Posterior vena cava (tissue), 2 donors: ENCODE measurements at places on chromosomes 4 and X. TPM values are rescaled to one million over a fixed set of nuclear protein-coding genes. Genes with fewer than 3 reads are reported as not detected.

- no peak for DNase-seq
Measured at GRCh38 chrX:462853-463252, 76.1 kb upstream of the PPP2R3B start.

DNA sequence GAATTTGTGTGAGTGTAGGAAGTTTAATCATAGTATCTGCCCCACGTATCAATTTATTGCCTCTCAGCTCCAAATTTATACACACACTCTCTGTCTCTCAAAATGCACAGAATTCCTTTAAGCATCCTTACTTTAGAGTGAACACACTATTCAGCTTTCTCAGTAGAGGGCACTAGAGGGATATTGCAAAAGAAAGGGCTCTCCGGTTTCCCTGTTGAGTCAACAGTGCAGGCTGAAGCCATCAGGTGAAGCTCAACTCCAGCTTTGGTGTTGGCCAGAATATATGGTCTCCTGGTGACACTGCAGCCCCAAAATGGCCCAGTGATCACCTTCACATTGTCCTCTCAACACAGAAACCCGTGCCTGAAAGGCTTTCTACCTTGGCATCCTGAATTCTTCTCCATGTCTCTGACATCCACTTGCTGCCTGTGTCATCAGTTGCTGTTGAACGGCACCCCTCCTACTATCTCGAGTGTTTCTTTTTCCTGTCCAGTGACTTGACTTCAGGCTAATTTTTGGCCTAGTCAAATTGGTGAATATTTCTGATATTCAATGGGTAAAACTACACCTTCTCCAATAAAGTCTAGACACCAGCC, 670.5 kb downstream of the GABRG1 start:
- DNase-seq: no peak

GRCh38 chr4:164482758-164483157, 271.2 kb upstream of the SMIM31 start:
- DNase-seq: no peak

GRCh38 chr4:5340991-5341451, 289.7 kb downstream of the STK32B start:
- DNase-seq: no peak

GRCh38 chrX:41178201-41178600, 93.0 kb downstream of the USP9X start:
- no peak for DNase-seq

- DNase-seq: no peak
Measured at GRCh38 chrX:54076903-54077302, 32.6 kb upstream of the PHF8 start.

GRCh38 chr4:161704040-161704439, 459.8 kb downstream of the FSTL5 start:
- DNase-seq: no peak

DNA sequence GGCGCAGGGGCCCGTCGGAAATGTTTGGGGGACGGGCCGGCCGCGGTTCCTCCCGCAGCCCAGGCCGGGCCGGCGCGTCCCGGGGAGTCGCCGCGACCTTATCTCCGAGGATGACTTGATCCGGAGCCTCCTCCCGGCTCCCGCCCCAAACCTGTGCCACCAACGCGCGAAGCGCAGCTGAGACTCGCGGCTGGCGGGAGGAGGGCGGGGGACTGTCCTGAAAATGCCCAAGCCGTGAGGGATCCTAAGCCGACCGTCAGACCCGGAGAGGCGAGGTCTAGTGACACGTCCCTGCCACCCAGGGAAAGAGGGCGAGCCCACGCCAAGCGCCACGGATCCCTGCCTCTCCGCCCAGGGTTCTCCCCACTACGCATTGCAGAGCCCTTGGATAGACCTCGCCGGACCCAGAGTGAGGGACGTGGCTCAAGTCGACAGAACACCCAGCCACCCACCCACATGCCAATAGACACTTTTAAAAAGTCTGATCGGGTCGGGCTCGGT, 26.9 kb downstream of the UTP14A start:
- DNase-seq: peak; percentile 80

DNA sequence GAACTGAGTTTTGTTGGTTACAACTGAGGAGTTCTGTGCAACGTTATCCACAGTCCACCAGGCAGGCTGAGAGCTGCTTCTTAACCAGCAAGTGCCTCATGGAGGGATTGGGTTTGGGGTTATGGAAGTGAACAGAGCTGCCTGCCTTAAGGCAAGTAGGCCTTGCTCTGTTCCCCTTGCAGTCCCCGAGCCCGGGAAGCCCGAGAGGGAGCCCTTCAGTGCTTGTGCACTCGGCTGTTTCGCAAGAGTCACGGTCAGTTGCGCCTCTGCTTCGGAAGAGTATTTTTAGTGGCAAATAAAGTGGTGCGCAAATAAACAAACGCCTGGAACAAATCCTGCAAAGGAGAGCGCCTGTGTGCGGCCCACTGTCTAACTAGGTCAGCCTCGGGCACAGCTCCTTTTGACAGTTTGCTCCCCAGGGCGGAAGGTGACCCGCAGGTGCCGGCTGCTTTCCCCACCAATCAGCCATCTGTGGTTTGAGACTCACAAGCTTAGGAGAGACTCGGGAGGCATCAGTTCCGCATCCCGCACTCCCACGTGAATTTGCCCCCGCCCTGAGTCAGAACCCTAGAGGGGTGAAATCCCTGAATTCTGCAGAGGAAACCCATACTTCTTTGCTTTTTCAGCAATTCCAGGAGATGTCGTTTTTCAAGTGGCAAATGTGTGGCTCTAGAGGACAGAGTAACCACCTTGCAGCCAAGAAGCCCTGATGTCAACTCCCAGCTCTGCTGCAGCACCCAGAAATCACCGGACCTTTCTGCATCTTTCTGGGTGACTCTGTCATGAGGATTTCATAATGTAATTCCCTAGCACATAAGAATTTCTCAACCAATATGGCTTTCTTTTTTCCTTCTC, 56.8 kb downstream of the LGI2 start:
- peak; percentile 91 for DNase-seq

- no peak for DNase-seq
Measured at GRCh38 chr4:71113294-71113693, 119.8 kb downstream of the DCK start.

The BRS3 gene
- total RNA-seq: not detected

DNA sequence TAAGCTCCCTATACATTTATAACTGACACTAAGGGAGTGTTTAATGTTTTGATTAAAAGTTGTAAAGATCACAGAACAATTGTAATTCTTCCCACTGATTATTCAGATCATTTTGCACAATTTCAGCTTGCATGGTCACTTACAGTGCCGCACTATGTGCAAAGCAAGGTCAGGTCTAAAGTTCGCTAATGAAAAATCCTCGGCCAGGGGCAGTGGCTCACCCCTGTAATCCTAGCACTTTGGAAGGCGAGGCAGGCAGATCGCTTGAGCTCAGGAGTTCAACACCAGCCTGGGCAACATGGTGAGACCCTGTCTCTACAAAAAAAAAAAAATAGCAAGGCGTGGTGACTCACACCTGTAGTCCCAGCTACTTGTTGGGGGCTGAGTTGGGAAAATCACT, 57.0 kb downstream of the PKD2 start:
- no peak for DNase-seq

The TMEM255A gene
- total RNA-seq: 6.3 TPM

The CT45A5 gene
- total RNA-seq: not detected

GRCh38 chr4:85715991-85716737, 241.2 kb downstream of the ARHGAP24 start:
- no peak for DNase-seq

DNA sequence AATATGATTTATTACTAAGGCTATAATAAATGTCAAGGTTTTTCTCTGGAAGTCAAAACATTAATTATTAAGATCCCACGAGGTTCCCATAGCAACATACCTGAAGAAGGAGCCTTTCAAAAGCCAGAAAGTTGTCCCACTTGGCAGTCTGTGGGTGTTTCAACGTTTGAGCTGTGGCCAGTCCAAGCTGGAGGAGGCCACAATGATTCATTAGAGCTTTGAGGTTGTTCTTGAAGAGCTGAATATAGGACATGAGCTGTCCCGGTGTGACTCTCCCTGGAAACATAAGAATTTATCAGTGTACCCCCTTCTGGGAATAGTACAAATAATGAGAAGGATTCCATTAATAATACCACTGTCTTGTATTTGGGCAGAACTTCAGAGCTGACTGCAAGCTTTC, 92.1 kb downstream of the SCFD2 start:
- DNase-seq: no peak

DNA sequence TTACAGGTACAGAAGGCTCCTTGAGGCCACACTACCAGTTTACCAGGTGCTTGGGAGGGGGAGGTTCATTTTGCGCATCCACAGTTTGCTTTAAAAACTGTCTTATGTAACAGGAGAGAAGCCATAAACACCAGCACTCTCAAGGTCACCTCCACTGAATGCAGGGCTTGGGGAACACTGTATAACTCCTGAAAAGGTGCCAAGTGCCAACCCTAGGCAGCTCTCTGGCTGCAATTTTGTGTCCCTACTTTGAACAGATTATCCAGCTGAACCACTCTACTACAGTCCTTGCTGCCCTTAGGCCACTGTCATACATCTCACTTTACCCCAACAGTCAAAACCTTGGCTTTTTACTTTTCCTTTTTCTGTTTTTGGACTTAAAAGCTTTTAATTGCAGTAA, 507.9 kb downstream of the SMARCA1 start:
- DNase-seq: no peak

- no peak for DNase-seq
Measured at GRCh38 chr4:108840426-108840975, 77.6 kb upstream of the ETNPPL start.

The PAGE4 gene
- total RNA-seq: not detected

- no peak for DNase-seq
Measured at GRCh38 chr4:52870225-52870624, 8.1 kb downstream of the RASL11B start.

The DDX3X gene
- total RNA-seq: 251 TPM

- no peak for DNase-seq
Measured at GRCh38 chr4:155748039-155748438, 10.8 kb upstream of the GUCY1B1 start.

DNA sequence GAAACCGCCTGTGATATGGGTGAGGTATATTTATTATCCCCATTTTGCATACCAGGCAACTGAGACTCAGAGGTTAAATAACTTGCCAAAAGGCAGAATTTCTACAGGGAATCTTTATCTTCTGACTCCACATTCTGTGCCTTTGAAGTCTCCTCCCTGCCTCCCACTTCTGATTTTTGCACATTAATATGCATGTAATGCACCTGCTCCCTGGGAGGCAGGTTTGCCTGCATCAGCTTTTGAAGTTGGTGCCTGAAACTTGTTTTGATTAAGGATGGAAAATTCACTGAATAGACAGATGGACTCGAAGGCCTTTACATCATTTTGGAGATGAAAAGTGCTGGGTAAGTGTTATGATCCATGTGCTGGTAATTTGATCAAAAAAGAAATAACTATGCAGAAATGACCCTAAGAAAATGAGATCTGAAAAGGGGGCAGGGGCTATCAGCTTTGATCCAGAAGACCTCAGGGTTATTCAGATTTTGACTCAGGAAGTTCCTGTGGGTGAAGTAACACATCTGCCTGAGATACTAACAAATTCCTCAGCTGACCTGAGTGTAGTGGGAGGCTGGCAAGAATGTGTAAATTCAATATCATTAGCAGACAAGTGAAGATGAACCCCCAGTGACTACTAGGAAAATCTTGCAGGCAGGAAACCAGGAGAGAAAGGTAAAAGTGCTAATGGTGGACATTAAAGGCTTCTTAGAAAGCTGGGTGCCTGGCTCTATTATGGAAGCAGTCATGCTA, 167.5 kb upstream of the BOD1L1 start:
- no peak for DNase-seq

The MAML3 gene
- total RNA-seq: 6.5 TPM

GRCh38 chr4:104365618-104366017, 129.1 kb downstream of the CXXC4 start:
- DNase-seq: no peak

GRCh38 chrX:134144231-134144630, 92.8 kb upstream of the CCDC160 start:
- no peak for DNase-seq

DNA sequence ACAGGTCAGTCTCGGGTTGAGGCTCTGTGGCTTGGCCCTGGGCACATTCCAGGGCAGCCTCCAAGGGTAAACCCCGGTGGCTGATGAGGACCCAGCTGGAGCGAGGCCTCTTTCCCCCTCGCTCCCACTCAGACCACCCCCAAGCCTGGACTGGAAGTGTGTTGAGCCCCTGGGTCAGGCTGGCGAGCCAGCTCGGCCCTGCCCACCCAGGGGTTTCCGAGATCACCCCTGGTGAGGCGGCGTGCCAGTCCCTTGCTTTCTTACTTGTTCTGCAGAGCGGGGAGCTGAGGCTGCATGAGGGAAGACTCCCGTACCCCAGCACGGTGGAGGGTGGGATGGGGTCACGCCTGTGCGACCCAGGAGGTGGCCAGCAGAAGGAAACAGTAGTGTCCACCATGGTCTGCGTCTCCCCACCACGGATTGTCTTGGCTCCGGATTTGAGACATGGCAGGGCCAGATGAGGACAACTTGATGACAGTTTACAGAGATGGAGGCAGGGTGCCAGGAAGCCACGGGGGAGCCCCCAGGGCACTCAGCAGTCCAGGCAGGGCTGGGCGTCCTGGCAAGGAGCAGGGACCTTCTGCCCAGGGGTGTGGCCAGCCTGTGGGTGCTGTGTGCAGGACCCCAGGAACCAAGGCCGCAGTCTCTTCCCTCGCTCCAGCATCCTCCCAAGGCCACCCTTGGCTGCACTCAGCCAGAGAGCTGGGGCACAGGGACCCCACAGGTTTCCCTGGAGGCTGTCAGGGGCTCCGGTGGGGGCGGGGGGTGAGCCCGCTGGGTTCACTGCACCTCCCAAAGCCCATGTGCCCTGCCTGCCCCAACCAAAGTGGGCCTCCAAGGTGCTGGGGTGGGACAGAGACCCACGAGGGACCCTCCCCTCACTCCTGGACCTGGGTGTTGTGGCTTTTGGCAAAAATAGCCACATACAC, 6.6 kb upstream of the FGFRL1 start:
- no peak for DNase-seq

The CXCL9 gene
- 2.1 TPM for total RNA-seq

DNA sequence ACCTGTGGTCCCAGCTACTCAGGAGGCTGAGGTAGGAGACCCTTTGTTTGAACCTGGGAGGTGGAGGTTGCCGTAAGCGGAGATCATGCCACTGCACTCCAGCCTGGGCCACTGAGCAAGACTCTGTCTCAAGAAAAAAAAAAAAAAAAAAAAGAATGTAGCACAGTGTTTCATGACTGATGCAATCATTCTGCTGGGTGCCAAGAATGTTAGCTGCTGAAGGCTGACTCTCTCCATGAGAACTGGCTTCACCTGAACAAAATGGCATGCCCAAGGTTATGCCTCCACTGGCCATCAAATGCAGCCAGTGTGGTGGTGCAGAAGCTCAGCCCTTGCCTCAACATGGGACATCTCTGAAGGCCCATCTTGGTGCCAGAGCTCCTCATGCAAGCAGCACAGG, 412.1 kb downstream of the ADAM29 start:
- DNase-seq: no peak

- DNase-seq: no peak
Measured at GRCh38 chr4:113727802-113728201, 33.7 kb downstream of the CAMK2D start.

- no peak for DNase-seq
Measured at GRCh38 chr4:125836597-125837195, 521.9 kb downstream of the FAT4 start.

DNA sequence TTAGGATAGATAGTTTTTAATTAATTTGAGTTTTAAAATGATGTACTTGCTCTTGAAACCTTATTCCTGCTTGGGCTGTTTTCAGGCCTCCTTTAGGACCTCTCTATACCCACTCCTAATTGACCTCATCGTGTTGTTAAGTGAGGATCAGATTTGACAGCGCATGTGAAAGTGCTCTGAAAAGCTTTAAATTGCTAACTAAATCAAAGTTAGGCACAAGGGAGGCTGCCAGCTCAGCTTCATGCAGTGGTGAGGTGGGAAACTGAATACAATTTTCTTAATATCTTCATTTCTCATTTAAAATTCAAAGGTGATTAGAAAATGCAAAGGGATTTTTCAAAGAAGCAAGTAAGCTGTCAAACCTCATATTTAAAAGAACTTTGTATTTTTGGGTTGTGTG, 20.0 kb downstream of the FHDC1 start:
- DNase-seq: no peak
